Right ventricle myocardium superior (tissue), 1 donor: ENCODE measurements at places on chromosomes 3 and 15.

- DNase-seq = no peak
These were observed 19.2 kb upstream of the SMAD6 start for GRCh38 chr15:66682865-66683264.

- DNase-seq = no peak
These were observed 793.8 kb downstream of the TBL1XR1 start for GRCh38 chr3:176403531-176403930.

DNA sequence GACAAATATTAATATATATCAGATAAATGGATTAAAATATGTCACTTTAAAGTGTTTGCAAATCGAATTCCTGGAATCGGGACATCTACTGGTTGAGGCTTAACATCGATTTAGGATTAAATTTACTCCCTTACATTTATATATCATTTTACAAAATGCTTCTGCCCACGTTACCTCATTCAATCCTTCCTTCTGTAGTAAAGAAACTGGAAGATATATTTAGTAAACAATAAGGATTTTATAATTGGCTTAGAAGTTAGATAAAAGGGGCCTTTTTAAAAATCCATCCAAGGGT lies 1.3 kb downstream of the CLPX start:
- DNase-seq = no peak

GRCh38 chr15:41915255-41915994 lies 21.6 kb upstream of the SPTBN5 start:
- no peak for DNase-seq

- no peak for DNase-seq
These were observed 65.7 kb upstream of the CHMP2B start for GRCh38 chr3:87161417-87161816.

- DNase-seq = no peak
These were observed 136.2 kb downstream of the SMAD6 start for GRCh38 chr15:66838202-66838601.

GRCh38 chr3:13479332-13479581 lies 849 bp upstream of the HDAC11 start:
- DNase-seq = peak; percentile 70

GRCh38 chr15:62732078-62732477 lies 310.5 kb upstream of the TPM1 start:
- no peak for DNase-seq

DNA sequence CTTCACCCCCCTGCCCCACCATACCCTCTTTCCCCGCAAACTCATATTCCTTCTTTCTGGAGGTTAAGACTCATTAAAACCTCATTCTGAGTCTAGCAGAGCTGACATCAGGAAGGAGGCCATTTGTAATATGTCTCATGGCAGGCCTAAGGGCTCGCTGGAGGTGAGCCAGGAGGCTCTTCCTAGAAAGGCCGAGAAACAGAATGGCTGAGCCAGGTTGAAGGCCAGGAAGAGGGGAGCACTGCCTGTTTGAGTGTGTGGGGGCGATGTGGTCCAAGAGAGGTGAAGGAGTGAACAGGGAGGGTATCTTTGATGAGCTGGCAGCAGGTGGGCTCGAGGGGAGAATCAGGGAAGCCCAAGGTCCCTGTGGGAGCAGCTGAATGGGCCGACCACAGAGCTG lies 317.3 kb downstream of the TLE3 start:
- DNase-seq = no peak

DNA sequence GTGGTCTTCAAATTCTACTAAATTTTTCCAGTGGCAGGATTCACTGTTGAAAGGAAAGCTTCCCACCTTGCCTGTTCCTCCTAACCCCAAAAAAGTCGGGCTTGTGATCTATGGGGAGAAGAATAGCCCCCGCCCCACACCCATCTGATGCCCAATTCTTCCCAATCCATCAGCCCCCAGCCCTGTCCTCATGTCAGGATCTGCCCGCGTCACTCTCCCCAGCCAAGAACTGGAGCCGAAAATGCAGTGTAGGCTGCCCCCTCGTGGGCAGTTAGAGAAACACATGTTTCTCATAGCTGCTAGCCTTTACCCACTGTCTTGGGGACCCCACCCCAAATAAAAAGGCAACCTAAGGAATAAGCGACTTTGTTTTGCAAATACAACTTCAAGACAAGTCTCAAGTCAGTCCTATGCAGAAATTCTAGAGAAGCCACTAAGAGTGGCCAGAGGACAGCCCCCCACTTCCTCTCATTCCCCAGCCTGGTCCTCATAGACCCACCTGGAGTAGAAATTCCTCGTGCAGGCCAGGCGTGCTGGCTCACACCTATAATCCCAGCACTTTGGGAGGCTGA lies 13.0 kb upstream of the CSK start:
- peak; percentile 69 for DNase-seq

- no peak for DNase-seq
These were observed 19.4 kb upstream of the MFSD1 start for GRCh38 chr3:158782283-158782989.

- DNase-seq = no peak
These were observed 777 bp upstream of the EIF4A2 start for GRCh38 chr3:186782542-186783057.

- DNase-seq = peak; percentile 53
These were observed 309.7 kb downstream of the LSAMP start for GRCh38 chr3:116135457-116136085.

DNA sequence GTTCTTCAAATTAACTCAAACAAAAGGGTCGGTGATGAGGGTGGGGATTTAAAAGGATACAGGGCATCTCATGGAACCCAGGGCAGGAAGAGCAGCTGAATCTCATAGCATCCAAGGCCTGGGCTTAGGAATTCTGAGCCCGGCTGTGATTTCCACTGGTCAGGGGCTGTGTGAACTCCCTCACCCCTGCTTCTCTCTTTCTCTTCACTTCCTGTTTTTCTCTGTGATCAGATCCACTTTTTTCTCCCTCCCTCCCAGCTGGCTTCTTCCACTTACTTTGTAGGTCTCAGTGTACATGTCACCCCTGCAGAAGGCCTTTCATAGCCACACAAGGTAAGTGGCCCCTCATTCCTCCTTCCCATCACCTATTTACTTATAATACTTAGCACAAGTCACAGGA lies 68.2 kb upstream of the CORO2B start:
- no peak for DNase-seq

DNA sequence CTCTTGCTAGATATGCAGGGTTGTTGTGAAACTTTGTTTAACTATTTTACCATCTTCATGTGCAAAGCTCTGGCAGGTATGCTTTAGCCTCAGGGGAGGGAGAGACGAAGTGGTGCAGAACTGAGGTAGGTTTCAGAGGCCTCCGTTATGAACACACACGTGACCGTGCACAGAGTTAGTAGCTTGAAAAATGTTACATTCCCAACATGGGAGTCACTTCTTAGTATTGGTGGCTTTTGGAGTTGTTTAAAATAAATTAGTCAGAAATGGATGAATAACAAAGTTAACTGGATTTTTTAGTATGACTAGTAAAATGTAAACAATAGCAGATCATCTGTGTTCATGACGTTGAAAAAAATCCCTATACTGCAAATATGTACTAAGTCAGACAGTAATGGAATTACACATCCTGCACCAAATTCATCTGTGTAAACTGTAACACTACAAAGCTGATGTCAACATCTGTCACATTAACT lies 279.6 kb downstream of the KLF13 start:
- no peak for DNase-seq

- DNase-seq = no peak
These were observed 34.6 kb downstream of the FMN1 start for GRCh38 chr15:33159726-33160453.

DNA sequence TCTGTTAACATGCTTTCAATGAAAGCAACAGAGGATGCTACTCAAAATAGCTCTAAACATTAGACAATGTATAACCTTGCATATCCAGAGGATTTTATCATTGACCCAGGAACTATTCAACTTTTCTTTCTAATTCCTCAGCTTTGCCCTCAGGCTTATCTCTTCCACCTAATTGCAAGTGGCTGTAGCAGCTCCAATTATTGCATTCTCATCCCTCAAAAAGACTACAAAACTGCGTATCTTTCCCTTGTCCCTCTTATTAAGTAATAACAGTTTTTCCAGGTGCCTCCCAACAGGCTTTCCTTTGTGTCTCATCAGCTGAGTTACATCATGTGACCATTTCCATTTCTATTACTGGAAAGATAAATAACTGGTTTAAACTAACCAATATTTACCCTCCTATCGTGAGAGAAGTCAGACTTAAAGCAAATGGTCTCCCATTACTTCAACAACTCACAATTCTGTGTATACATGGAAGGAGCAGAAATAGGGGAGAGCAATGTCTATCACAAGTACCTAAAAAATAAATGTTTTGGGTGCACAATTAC lies 78.0 kb upstream of the MBNL1 start:
- DNase-seq = no peak

DNA sequence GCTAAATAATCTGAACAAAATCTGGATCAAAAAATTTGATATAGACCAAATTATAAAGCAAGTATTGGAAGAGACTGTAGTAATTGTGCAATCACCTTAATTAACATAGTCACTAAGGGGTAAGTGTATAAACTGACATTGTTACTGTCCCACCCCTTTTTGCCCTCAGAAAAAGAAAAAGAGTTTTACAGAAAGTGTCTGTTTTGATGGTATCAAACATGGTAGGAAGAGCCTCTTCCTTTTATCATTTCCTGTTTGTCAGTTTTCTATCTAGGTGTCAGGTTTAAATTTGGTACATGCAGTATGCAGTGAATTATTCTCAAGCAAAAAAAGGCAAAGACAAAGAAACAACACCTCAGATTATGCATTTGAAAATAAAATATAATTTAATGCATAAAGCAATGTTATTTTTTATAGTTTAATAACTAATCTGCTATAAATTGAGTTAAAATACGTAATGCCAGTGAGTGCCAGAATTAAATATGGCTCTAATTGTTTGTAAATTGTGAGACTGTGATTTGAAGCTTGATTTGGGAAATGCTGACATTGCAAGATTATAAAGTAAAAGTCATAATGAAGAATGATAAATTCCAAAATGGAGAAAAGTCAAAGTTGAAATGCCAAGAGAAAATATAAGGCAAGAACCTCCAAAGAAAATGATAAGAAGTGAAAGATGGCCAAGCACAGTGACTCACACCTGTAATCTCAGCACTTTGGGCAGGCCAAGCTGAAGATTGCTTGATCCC lies 30.3 kb upstream of the CMC1 start:
- no peak for DNase-seq

- DNase-seq = no peak
These were observed 159.4 kb upstream of the SMAD3 start for GRCh38 chr15:66905954-66906353.

GRCh38 chr15:84894736-84895425 lies 10.4 kb downstream of the SLC28A1 start:
- no peak for DNase-seq

DNA sequence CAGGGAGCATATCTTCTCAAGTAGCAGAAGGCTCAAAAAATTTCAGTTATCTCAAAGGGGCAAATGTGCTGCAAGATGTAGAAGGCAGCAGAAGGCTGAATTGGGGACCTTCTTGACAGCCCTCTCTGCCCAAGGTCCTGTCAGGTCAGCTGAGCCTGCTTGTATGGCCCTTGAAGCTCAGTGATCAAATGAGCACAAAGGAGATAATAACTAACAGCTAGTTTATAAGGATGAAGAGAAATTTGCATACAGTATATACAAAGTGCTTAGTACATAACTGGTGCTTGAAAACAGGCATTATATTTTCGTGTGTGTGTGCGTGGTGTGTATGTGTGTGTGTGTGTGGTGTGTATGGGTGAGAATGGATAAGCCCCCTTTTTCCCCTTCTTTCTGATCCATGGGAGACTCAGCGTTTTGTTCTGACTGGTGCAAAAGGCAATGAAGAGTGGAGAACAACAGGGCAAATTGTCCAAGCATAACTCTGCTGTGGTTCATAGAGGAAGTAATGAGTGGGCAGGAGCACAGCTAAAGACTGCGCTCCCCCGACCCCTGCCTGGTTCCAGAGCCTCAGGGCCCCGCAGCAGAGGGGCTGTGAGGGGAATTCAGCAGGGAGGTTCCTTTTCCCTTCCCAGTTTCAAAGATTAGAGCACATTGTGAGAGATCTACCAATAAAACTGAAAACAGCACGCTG lies 356.8 kb upstream of the NR2F2 start:
- no peak for DNase-seq

DNA sequence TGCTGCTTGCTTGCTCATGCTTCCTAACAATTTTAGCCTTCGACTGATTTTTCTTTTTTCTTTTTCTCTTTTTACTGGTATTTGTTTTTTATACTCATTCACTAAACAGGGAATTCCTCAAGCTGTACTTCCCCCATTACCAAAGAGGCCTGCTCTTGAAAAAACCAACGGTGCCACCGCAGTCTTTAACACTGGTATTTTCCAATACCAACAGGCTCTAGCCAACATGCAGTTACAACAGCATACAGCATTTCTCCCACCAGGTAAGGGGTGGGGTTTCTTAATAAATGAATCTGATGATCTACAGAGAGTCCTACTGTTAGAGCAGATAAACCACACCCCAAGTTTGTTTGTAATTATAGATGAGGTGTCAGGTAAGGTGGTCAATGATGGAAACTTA lies 178.8 kb downstream of the MBNL1 start:
- no peak for DNase-seq

- no peak for DNase-seq
These were observed 36.8 kb downstream of the BTD start for GRCh38 chr3:15638193-15638890.

DNA sequence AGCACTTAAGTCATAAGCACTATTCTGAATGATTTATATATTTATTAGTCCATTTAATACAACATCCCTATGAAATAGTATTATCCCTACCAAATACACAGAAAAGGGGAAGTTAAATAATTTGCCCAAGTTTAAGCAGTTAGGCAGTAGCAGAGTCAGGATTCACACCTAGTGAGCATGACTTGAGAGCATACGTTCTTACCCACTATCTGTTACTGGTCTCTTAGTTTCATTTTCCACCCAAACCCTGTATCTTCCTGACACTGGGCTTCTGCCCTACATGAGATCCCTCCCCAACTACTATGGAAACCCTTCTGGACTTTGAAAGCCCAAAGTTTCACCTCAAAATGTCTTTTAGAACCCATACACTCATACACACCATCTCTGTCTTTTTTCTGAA lies 4.4 kb upstream of the ATOSA start:
- no peak for DNase-seq

GRCh38 chr15:43896543-43896942 lies 69.7 kb downstream of the WDR76 start:
- DNase-seq = no peak

DNA sequence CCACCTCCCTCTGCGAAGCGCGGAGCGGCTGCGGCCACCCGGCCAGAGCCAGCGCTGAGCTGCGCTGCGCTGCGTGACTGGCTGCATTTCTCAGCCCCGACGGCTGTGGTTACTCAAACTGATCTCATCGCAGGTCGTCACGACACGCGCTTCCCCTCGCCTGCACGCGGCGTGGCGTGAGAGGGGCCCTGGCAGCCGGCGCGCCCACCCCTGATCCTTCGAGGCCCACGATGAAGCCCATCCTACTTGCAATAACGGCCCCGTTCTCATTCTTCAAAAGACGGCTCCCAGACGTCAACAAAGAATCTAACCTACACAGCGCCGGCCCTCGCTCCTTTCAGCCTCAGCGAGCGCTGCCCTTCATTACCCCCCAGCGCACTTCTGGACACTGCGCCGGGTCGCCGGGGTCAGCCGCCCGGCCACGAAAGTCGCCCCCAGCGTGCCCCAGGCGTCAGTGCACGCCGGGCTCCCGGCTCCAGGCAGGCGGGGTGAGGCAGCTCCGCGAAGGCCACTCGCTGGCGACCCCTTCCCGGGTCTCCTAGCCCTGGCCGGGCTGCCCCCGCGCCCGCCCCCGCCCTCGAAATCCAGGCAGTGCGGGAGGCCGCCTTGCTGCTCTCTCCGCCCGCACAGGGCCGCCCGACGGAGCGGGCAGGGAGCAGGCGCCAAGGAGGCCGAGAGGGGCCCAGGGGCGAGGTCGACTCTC lies 9.9 kb upstream of the LEKR1 start:
- peak; percentile 48 for DNase-seq

GRCh38 chr15:70474471-70475406 lies 288.6 kb downstream of the UACA start:
- DNase-seq = peak; percentile 72
